ENCODE measurements at places on chromosomes 12 and 14.
A peak's percentile ranks its signal among the peaks of the same experiment; 100 is the strongest.

DNA sequence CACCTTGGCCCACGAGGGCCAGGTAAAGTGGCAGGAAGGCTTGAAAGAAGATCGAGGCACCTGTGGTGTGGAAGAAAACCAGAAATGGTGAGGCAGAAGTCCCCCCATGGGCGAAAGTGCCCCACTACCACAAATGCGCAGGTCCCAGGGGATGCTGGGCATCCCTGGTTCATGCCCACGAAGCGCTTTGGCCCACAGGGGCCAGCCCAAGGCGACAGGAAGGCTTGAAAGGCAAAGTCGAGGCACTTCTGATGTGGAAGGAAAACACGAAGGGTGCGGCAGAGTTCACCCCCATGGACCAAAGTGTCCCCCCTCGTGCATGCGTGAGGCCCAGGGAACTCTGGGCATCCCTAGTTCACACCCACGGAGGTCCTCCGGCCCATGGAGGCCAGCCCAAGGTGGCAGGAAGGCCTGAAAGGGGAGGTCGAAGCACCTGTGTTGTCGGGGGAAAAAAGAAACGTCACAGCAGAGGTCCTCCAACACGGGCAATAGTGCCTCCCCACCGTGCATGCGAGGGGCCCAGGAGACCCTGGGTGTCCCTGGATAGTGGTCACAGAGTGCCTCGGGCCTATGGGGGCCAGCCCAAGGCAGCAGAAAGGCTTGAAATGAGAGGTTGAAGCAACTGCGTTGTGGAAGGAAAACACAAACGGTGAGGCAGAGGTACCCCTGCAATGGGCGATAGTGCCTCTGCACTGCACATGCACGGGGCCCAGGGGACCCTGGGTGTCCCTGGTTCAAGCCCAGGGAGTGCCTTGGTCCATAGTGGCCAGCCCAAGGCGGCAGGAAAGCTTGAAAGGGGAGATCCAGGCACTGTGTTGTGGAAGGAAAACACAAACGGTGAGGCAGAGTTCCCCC lies 373.9 kb downstream of the ALG10 start:
- no peak for DNase-seq

DNA sequence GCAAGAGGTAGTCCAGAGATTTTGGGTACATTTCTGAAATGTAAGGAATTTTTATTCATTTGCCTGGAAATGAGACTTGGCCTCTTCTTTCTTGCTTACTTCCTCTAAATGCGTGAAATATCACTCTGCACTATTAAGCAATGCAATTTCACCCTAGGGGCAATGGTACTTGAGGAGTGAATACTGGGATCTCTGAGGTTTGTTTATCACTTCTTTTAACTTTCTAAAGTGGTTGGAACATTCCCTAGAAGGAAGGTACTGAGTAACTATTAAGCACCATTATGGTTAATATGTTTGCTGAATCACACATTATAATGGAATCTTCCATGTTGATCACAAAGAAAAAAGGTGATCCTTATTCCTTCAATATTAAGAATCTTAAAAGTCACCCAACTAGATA lies 120.9 kb upstream of the CAND1 start:
- peak; percentile 13 for DNase-seq

DNA sequence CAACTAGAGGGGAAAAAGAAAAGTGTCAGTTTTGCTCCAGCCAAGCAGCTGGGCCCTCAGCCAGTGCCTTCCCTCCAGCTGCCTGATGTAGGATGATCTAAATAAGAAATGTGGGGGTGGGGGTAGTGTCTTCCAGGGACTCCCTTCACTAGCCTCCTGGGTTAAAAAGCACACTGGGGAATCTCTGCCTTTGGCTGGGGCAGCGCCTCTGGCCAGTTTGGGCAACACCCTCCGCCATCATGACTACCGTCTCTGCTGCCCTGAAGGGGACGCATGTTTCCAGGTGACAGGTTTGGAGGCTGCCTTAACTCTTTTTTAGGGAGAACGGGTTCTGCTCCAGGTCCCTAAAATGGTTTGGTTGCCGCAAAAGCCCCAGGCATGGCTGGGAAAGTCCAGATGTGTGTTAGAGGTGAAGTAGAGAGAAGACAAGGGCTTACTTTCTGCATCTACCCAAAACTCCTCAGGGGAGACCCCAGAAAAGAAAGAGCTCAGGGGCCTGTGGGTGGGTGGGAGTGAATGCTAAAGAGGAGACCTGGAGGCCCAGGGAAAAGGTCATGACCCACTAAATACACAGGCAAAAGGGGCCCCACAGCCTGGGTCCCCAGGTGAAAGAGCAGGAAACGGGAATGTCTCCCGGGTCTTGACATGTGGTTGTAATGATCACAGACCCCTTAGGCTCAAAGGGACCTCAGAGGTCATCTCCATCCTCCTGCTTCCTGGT lies 132.8 kb upstream of the CCND2 start:
- DNase-seq: no peak

- DNase-seq: no peak
Observed at GRCh38 chr12:41943671-41944070, 201.0 kb downstream of the GXYLT1 start.

DNA sequence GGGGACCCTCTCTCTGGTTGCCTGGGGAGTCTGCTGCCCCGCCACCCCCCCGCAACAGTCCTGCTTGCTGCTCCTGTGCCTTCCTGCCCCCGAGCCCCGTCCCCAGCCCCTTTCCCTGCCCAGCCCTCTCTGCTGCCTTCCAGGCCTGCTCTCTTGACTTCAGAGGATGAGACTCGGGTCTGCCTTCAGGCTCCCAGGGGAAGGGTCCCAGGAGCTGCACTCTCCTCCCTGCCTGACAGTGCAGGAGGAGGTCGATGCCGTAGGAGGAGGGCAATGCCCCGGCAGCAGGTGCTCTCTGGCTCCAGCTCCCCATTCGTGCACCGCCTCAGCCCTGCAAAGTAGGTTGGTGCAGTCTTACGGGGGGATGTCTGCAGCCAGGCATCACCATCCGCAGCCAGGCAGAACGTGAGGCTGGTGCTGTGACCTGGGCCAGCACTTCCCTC lies 185.1 kb upstream of the C14orf180 start:
- no peak for DNase-seq

DNA sequence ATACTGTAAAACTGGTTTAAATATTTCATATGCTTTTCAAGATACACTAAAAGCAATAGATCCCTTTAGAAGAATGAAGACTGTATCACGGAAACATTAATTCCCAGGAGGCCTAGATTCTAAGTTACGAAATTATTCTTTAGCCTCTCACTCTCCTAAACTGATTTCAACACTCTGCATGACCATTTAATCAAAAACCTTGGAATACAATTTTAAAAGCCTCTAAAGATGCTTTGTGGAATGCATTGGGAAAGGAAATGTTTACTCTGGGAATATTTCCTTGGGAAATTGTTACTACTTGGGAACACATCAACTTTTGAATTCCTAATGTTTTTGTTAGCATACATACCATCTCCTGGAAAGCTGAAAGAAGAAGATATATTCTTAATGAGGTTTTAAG lies 255.7 kb upstream of the FAR2 start:
- DNase-seq: no peak

DNA sequence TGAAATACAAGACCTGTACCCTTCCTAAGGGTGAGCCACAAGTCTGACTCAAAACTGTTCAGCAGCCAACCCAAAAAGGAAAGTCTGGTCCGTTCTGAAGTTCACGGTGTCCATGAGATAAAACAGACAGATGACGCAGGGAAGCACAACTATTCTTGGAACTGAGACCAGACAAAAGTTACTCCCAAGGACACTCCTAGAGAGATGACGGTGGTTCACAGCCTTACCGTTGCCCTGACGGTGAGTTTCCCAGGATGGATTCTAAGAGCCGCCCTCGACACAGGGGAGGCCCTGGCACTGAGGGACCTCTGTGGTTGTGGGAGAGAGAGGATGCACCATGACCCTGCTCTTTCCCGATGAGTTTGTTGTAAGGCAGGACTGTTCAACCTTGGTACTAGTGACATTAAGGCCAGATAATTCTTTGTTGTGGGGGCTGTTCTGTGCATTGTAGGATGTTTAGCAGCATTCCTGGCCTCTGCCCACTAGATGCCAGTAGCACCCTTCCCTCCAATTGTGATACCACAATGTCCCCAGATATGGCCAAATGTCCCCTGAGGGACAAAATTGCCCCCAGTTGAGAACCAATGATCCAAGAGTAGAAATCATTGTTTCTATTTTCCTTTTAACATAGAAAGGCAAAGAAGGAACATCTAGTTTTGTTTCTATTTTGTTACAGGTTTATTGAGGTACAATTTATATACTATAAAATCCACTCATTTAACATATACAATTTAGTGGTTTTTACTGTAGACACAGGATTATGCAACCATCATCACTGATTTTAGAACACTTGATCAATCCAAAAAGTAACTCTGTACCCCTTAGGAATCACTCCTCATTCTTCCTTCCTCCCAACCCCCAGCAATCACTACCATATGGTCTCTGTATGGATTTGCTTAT lies 23.0 kb downstream of the OR10P1 start:
- DNase-seq: no peak

- DNase-seq: no peak
Observed at GRCh38 chr12:117363953-117364486, 2.6 kb upstream of the NOS1 start.

DNA sequence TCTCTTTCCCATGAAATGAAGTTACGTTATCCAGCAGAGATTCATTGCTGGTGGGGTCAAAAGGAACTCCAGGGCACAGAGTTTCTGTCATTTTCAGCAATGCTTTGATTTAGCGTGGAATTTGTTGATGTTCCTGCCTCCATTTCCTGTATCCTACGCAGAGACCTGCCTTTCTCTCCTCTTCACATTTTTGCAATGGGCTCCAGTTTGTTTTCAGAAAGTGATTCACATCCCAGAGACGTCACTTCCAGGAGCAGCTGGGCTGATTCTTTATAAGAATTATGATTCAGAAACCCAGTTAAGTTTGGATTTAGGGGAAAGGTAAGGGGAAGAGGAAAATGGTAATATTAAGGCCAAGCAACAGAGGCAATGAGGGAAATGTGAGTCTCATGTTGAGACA lies 11.6 kb downstream of the RNASE10 start:
- DNase-seq: peak; percentile 32

DNA sequence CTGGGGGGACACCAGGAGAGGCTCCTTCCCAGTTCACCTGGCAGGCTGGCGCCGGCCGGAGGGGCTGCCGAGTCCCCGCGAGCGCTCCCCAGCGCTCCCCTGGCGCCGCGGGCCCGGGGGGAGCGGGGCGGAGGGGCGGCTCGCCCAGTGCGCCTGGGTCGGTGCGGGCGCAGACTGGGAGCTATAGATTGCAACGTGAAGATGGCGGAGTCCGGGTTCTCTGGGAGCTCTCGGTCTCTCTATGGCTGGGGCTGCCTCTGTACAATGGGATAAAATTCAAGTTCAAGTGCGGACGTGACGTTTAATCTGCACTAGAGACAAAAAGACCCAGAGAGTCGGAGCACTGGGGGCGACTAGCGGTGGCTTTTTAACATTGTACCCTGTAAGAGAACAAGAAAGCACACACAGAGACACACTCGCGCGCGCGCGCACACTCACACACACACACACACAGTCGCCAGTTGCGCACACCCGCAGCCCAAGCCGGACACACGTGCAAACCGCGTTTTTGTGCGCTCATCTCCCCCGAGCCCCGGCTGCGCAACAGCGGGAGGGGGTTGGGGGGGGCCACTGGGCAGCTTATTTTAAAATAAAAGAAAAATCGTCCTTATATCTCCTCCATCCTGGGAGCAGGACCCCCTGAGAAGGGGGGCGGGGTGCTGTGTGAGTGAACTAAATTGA lies at the start of gene BCL11B:
Gene BCL11B (minus strand): TSS at position 247 of the 681 bp plus-strand sequence. CDS start 979 bp downstream, outside the sequence.
- peak; percentile 87 for DNase-seq

GRCh38 chr12:27094726-27095125 lies 12.3 kb upstream of the C12orf71 start:
- DNase-seq: no peak

DNA sequence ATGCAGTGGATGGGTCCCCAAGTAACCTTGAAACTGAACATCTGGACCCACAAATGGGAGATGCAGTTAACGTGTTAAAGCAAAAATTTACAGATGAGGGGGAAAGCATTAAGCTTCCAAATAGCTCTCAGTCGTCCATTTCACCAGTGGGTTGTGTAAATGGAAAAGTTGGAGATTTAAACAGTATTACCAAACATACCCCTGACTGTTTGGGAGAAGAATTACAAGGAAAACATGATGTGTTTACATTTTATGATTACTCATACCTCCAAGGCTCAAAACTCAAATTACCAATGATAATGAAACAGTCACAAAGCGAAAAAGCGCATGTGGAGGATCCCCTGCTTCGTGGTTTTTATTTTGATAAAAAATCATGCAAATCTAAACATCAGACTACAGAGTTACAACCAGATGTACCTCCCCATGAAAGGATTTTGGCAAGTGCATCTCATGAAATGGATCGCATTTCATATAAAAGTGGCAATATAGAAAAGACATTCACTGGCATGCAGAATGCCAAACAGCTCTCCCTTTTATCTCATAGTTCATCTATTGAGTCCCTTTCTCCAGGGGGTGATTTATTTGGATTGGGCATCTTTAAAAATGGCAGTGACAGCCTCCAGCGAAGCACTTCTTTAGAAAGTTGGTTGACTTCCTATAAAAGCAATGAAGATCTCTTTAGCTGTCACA lies 116.6 kb upstream of the NPAS3 start:
- DNase-seq: no peak

DNA sequence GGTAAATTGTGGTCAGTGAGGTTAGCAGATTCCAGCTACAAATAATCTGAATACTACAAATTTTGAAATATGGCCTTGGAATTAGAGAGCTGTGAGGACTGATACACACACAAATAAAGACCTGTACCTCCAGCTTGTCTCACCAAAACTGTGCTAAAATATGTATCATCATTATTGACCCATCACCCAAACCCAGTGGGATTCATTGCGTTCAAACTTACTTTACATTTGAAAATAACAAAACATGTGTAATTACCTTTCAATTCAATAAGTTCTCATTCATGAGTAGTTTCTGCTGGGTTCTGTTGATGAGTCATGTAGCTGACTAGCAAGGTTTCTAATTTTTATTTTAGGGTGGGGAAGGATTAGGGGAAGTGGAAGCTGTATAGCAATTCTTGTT lies 170.9 kb downstream of the MSRB3 start:
- peak; percentile 63 for DNase-seq

DNA sequence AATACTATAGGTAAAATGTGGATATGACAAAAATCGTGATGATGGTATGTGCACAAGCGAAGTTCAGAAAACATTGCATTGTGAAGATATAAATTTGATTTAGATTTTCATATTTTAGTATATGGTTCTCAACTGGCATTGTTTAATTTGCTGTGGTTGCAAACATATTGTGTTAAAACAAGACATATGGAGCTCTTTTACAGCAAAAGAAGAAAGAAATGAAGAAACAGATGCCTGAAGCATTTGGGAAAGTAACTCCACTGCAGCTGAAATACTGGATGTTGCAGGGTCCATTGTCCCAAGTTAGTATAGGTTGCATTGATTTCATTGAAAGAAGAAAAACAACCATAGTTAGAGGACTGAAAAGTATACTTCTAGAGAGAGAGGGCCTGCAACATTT lies 185.8 kb upstream of the SSTR1 start:
- no peak for DNase-seq

- DNase-seq: no peak
Observed at GRCh38 chr12:71642264-71642663, 21.4 kb downstream of the ZFC3H1 start.

DNA sequence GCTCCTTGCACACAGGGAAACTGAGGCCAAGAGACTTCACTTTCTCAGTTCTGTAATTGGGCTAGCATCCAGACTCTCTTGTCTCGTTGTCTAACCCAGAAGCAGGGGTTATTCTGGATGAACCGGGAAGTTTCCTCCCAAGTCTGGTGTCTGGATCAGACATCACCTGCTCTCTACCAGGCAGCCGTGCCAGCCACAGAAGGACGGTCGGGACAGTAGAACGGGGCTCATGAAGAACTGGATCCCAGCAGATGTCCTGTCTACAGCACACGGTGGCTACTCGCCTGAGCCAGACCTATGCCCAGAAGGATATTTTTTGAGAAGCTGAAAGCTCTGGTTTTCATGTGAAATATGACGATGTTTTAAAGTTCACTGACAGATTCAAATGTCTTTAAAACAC lies 19.1 kb upstream of the FZD10 start:
- DNase-seq: no peak

Data from foreskin keratinocyte (primary cell).